ENCODE measurements at places on chromosomes 1 and 21. TPM values are rescaled to one million over a fixed set of nuclear protein-coding genes. Genes with fewer than 3 reads are reported as not detected.

- peak overlapping the region; percentile 11 for H3K27ac ChIP-seq
- H3K4me1 ChIP-seq = peaks cover 10% of the 10 kb centered on the region
- DNase-seq = peak; percentile 14
- no peak overlapping the region for H3K4me3 ChIP-seq
Measured at GRCh38 chr1:209850342-209850979, 22.7 kb downstream of the UTP25 start.

DNA sequence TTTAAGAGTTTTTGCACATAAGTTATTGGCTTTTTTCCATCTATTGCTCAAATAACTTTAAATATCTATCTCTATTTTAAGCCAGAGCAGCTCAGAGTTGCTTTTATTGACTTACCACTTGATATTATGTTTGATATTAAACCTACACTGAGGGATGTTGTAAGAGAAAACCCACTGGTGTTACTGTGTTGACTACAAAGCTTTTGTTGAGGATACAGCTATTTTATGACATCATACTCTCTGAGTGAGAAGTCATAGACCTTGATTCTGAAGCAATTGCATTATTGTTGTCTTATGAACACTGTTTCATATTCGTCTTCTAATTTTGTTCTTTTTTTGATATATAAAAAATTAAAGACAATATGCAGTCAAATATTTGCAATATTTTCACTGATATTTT lies 560.4 kb downstream of the PTBP2 start:
- H3K36me3 ChIP-seq = peaks cover 40% of the 10 kb centered on the region
- no peak overlapping the region for H3K27ac ChIP-seq
- DNase-seq = no peak
- no peaks in the 10 kb centered on the region for H3K27me3 ChIP-seq

- H3K27me3 ChIP-seq = no peaks in the 10 kb centered on the region
- H3K36me3 ChIP-seq = no peaks in the 10 kb centered on the region
- DNase-seq = no peak
- H3K27ac ChIP-seq = no peak overlapping the region
Measured at GRCh38 chr1:74363220-74363619, 128.0 kb downstream of the TNNI3K start.

DNA sequence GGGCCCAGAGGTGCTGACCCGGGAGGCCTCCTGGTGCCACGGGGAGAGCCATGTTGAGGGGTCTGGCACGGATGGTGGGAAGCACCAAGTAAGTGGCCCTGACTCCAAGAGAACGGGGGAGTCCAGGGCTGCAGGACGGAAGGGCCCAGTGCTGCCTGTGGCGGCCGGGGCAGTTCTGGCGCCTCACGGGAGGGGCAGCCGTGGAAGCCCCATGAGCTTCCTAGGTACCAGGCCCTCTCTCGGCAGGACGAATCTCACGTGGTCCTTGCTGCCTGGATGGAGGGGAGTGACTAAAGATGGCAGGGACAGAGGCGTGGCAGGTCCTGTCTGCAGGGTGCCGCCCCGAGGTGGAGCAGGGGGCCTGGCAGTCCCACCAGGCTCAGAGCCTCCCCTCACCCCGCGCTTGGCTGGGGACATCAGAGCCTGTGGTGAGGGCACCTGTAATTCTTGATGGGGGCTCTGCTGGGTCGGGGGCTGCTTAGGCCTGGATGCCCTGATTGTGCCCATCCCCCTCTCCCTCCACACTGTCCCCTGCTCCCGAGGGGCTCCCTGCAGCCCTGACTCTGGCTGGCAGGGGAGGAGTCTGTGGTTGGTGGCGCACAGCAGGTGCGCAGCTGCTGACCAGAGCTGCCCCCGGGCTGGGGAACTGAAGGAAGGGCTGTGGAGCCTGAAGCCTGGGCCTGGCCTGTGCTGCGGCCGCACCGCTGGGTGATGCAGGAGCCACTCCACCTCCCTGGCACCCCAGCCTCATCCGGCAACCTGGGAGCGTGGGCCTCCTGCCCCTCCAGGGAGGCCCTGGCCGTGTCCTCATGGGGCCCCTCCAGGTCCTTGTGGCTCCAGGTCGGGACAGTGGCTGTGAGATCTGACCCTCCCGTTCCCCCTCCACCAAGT lies 31.4 kb downstream of the POFUT2 start:
- no peak overlapping the region for H3K27ac ChIP-seq
- H3K36me3 ChIP-seq = no peaks in the 10 kb centered on the region
- H3K4me3 ChIP-seq = no peak overlapping the region
- peaks cover 11% of the 10 kb centered on the region for H3K4me1 ChIP-seq
- H3K27me3 ChIP-seq = peaks cover 21% of the 10 kb centered on the region

DNA sequence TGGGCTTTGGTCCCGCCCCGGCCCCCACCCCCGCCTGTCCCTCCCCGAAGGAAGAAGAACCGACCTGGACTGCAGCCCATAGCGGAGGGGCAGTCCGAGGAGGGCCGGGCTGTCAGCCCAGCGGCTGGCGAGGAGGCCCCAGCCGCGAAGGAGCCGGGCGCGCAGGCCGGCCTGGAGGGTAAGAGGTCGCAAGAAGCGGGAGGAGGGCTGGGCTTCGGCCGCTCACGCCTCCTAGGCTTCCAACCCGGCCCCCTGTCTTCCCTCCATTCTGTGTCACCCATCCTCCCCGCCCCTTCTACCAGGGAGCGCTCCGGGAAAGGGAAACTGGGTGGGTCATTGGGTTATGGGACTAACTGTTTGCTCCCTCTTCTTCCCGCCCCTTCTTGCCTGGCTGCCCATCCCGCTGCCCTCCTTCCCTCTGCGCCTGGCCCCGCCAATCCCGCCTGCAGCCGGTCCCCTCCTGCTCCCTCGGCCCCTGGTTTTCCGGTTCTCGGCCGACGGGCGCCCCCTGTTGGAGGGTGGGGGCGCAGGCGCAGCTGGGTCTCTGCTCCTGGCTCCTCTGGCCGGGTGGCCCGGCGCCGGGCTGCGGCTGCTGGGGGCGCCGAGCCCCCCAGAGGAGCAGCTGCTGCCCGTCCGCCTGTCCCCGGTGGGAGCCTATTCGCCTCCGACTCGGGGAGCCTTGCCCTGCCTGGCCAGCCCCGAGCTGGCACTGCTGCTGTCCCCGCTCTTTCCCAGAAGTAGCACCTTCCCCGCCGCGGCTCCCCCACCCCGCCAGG lies 2.4 kb downstream of the RUSC1 start:
- peak overlapping the region; percentile 83 for H3K4me3 ChIP-seq
- DNase-seq = peak; percentile 90
- peaks cover 22% of the 10 kb centered on the region for H3K36me3 ChIP-seq
- peaks cover 27% of the 10 kb centered on the region for H3K4me1 ChIP-seq

DNA sequence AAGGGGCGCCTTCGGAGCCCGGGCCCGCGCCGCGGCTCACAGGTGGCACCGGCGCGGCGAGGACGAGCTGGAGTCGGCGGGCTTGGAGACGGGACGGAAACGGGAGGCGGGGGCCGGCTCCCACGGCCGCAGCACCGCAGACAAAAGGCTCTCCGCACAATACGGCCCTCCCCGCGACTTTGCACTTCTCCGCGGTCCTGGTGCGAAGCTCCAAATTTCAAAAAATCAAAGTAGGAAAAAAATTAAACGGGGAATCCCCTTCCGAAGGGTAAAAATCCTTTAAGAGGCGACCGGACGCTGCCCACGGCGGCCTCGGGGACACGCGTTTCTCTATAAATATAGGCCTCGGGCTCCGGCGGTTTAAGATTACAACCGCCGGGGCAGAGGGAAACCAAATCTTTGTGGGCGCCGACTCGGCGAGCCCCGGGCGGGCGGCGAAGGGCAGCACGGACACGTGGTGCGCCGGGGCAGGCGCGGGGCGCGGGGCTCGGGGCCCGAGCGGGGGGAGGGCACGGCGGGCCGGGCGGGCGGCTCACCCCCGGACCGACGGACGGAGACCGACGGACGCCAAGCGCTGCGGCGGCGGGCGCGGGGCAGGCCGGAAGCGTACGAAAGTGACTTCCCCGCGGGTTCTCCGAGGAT lies 453 bp downstream of the PABPC4 start:
- peak overlapping the region; percentile 96 for H3K4me3 ChIP-seq
- H3K27me3 ChIP-seq = no peaks in the 10 kb centered on the region
- H3K4me1 ChIP-seq = peaks cover 37% of the 10 kb centered on the region
- peaks cover 42% of the 10 kb centered on the region for H3K36me3 ChIP-seq
- H3K27ac ChIP-seq = peak overlapping the region; percentile 94

The CHTOP gene
- 98.1 TPM for total RNA-seq
